ENCODE measurements at places on chromosomes 4 and X.
A peak's percentile ranks its signal among the peaks of the same experiment; 100 is the strongest.

- DNase-seq, result peak; percentile 69
Observed at GRCh38 chr4:139986689-139987501, 167.1 kb downstream of the MAML3 start.

GRCh38 chr4:113070755-113071154, 21.3 kb downstream of the ANK2 start:
- no peak for DNase-seq

GRCh38 chr4:96035727-96036126, 195.8 kb downstream of the PDHA2 start:
- DNase-seq, result no peak

DNA sequence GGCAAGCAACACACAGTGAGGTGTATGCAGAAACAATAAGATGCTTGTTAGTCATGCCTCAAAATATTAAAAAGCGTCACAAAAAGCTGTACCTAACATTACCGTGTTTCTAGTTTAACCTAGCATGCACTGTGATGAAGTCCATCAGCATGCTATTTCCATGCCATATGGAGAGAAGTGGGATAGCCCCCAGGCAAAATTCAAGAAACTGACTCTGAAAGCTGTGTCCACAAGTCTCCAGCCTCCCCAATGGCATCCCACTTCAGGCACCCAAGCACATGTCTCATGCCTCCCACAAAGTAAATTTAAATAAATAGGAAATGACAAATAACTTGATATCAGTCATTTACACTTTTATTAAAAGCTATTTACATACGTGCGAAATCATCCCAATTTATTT, 10.8 kb downstream of the GABRA2 start:
- DNase-seq, result no peak

DNA sequence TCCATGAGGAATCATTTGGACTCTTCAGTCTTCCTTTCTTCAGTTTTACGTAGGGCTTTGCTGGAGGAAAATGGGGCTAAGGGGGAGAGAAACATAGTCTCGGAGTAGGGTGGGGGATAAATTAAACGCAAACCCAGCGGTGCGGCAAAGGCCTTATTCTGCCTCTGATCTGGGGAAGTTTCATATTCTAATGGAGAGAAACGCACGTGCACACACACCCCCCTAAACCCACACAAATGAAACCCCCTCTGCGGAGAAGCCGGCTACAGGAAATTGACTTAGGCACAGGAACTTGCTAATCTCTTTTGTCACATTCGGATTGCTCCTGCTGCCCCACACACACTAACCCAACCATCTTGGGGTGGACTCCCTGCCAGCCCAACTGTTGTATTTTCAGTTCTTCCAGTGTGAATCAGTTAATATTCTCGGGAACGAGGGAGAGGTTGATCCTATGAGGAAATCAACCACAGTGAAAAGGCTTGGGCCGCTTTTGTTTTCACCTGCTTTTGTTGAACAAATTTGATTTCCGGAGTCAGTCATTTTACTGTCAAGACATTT, at the start of gene RHOH:
Gene RHOH, plus strand, starts transcription at position 308 of the 558 bp plus-strand sequence. CDS start 46,356 bp downstream, outside the sequence.
- no peak for DNase-seq

DNA sequence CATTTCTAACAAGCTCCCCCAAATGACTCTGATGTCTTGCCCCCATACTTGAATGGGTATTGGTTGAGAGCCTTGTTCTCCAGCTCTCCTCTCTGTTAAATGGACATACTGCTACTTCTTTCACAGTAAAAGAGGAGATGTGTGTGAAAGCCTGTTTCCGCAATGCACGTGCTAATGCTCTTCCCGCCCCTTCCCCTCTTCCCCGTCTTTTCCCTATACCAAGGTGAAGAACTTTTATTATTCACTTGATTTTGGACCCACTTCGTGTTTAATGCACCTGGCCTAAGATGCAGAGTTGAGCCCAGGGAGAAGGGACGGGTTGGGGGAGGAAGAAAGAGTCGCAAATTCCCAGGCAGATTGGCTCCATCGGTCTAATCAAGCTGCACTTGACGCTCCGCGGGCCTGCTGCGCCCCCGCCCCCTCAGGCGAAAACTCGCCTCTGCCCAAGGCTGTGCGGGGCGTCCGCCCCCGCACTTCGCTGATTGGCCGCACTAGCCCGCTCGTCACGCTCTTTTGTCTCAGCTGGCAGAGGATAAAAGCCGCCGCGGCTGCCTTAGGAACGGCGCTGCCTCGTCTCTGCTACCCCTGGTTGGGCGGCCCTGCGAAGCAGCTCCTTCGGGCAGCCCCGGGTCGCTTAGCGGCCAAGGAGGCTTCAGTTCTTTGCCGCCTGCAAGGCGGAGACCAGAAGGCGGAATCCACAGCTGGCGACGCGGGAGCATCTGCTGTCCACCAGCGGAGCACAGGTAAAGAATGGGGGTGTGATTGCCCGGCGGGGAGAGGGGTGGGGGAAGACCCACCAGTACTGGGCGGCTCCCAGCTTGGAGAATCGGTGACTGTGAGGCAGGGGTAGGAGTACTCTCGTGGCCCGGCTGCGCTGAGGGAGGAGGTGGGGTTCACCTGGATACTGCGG, at the start of gene ZCCHC12:
Gene ZCCHC12, plus strand, starts transcription at position 562 of the 910 bp plus-strand sequence. CDS start 1,421 bp downstream, outside the sequence.
- peak; percentile 90 for DNase-seq

DNA sequence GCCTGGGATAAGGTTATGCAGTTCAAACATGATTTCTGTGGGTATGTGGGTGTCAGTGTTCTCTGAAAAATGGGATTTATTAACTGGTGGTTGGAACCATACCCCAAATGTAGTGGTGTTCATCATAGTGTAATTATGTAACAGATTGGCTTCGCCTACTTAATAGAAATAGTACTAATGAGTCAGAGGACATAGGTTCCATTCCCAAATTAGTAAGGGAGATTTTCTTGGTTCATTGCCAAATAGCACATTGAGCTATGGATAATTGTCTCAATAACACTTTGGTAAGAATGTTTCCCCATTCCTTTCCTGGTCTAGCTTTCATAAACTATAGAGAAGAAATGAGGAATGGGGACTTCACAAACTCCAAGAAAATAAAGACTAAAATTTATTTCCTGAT, 20.5 kb upstream of the CYBB start:
- no peak for DNase-seq

GRCh38 chr4:145868637-145869409, 69.8 kb downstream of the ZNF827 start:
- DNase-seq, result no peak
